Activated naive CD8-positive, alpha-beta T cell treated with anti-CD3 and anti-CD28 coated beads, Interleukin-2, amount 10 ng/mL, durations not matched to agents 7 days and 5 days (primary cell): ENCODE measurements at places on chromosomes 6 and 20. TPM values are rescaled to one million over a fixed set of nuclear protein-coding genes. Genes with fewer than 3 reads are reported as not detected.

GRCh38 chr20:37380864-37381579, 35.1 kb downstream of the SRC start:
- no peak for DNase-seq

- DNase-seq = no peak
Measured at GRCh38 chr20:63220696-63221399, 4.9 kb upstream of the YTHDF1 start.

- DNase-seq = no peak
Measured at GRCh38 chr6:104699593-104700329, 160.0 kb downstream of the HACE1 start.

- no peak for DNase-seq
Measured at GRCh38 chr6:54654381-54654780, 192.2 kb upstream of the FAM83B start.

DNA sequence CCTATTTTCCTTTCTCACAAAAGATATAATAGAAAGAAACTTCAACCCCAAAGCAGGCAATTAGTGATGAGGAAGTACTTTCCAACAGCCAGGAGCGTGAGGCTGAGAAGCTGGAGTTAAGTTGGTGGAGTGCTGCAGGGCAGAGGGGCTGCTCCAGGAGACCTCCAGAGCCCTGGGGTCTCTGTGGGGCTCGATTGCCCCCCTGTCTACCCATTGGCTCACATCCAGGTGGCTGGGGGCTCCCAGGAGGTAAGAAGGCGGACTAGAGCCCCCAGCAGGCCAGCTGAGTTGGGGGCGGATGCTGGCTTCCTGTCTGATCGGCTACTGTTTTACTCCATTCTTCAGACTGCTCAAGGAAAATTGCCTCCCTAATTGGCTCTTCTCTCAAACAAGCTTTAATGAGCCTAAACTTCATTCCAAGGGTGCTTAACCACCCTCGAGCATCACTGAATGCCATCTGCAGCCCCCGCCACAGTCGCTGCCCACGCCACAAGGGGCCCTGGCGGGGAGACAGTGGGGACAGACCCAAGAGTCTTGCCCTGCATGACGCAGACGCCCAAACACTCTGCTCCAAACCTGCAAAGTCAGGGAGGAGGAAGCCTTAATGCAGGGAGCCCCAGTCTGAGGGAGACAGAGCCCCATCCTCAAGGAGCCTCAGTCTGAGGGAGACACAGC, 78.6 kb downstream of the MDGA1 start:
- no peak for DNase-seq

GRCh38 chr6:166221040-166221439, 53.4 kb upstream of the TBXT start:
- DNase-seq = no peak

- no peak for DNase-seq
Measured at GRCh38 chr20:13793001-13793400, 8.2 kb downstream of the NDUFAF5 start.

DNA sequence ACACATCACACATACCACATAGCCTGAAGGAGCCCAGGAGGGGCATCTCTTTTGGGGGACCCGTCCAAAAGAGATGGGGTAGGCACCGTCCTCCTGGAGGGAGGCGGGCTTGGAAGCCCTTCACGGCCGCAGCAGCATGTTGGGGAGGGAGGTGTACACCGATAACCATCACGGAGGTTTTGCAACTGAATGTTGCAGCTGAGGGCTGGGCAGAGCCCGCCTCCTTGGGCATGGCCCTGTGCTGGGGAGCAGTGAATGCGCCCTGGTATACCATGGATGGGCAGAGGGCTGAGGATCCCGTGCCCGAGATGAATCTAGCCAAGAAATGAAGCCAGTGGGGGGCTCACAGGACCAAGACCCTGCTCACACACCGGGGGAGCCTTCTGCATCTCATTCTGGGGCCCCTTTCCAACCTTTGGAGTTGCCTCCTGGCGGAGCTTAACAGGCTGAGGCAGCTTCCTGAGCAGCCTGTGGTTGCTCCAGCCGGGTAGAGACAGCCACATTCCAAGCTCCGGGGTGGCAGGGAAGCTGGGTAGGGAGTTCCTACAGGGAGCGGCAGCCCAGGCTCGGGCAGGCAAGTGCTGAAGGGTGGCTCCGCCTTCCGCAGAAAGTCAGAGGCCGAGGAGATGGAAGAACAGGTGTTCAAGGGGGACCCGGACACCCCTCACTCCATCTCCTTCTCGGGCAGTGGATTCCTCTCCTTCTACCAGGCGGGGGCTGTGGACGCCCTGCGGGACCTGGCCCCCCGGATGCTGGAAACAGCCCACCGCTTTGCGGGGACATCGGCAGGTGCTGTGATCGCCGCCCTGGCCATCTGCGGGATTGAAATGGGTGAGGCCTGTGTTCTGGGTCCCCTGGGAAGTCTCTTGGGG, at the start of gene PNPLA1:
PNPLA1 (plus strand) TSS at position 227 of the 872 bp plus-strand sequence; CDS start at position 627, 400 bp downstream.
- DNase-seq = no peak

DNA sequence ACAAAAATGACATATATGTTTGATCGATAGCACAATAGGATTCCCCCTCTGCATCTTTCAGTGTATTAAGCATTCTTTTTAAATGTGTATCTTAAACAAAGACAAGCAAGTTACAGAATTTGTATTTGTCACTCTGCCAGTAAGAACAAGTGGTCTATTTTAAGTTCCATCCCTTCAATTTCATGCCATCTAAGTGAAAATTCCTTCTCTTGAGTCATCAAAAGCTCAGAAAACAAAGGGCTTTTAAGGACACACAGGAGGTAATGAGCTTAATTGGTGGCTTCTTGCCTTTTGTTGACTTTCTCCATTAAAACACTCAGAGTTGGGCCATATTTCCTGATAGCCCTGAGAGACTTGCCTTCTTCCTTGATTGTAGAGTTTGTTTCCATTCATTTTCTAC, 547.8 kb downstream of the TENT5A start:
- DNase-seq = no peak

- no peak for DNase-seq
Measured at GRCh38 chr6:41644297-41644879, 6.1 kb downstream of the MDFI start.

DNA sequence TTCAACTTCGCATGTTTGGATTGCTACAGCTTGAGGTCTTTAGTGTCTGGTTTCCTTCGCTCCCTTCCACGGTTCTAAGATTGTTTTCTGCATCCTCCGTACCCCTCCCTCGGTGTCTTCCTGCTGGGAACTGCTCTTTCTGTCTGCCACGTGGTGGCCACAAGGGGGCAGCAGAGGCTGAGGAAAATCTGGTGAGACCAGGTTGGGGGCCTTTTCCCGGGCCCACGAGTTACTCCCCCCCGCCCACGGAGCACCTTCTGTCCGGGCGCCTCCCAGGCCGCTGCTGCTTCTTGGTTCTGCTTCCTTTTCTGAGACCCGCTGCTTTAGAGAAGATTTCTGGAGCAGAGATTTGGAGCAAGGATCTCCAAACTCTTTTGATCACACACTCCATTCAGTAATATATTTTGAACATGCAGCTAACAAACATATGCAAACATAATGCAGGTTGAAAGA, 21.1 kb upstream of the NOTCH4 start:
- DNase-seq = peak; percentile 75

SLC12A5 gene
- 1.9 TPM for total RNA-seq

PSORS1C1 gene
- total RNA-seq = not detected

SLC16A10 gene
- 7.1 TPM for total RNA-seq

PRPF6 gene
- total RNA-seq = 78.4 TPM

FHL5 gene
- not detected for total RNA-seq

UNC5CL gene
- 4.2 TPM for total RNA-seq

PDE7B gene
- total RNA-seq = 0.14 TPM

REM1 gene
- not detected for total RNA-seq
